ENCODE measurements at places on chromosomes 1 and 21. TPM values are rescaled to one million over a fixed set of nuclear protein-coding genes. Genes with fewer than 3 reads are reported as not detected.

The FOXD3 gene
- total RNA-seq, result not detected

The PWP2 gene
- total RNA-seq, result 17.6 TPM

The ACTL8 gene
- total RNA-seq, result not detected

DNA sequence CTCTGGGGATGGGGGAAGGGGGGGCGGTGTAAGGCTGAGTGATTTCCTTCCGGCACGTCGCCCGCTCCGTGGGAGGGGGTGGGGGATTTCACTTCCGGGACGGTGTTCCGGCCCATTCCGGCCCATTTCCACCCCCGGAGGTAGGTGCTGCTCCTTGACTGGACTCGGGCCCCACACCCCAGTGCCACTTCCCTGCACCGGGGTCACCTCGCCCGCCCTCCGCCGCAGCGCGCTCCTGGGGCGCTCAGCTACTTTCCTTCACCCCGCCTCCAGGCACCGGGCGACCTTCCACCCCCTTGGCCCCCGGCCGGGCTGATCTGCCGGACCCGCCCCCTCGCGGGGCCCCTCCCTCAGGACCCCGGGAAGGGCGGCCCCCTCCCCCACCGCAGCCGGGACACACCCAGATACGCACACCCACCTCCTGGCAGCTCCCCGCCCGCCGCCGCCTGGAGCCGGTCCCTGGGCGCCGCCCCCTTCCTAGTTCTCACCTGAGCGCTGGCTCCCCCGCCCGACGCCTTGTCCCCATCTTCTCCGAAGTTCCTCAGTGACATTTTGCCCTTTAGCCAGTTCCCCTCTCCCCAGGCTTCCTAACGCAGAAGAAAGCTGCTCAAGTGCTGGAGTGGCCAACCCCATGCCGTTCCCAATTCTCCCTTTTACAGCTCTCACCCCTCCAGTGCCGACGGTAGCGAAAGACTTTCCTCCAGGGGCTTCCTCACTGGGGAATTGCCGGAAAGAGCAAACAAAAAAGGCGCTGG is at the start of gene ZBTB37:
TSS of gene ZBTB37 (plus strand) at position 115 of the 755 bp plus-strand sequence. CDS start 1,846 bp downstream, outside the sequence.
- peaks cover 34% of the 10 kb centered on the region for H3K36me3 ChIP-seq
- no peaks in the 10 kb centered on the region for H3K27me3 ChIP-seq
- H3K27ac ChIP-seq, result peak within 1 kb of the TSS; percentile 98
- H3K4me3 ChIP-seq, result peak within 1 kb of the TSS; percentile 94
- peak; percentile 84 for DNase-seq
- peaks cover 78% of the 10 kb centered on the region for H3K4me1 ChIP-seq

DNA sequence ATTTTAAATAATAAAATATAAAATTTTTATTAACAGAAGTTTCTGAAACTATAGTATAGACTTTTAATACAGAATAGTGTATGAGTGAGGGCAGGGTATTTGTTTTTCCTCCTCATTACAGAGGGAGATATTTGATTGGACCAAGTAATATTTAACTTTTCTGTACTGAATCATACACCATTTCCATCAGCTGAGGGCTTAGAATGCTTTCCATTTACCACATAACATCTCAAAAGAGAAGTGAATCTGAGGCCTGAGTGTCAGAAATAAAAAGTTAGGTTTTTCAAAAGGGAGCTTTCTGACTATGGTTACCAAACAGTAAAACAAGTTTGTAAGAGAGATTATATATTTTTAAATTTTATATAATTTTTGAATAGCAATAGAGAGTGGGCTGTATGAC is 29.5 kb downstream of the TLCD4 start:
- no peak for DNase-seq
- H3K4me3 ChIP-seq, result no peak overlapping the region
- no peaks in the 10 kb centered on the region for H3K36me3 ChIP-seq
- H3K27ac ChIP-seq, result no peak overlapping the region
- H3K27me3 ChIP-seq, result peaks cover 4% of the 10 kb centered on the region
- H3K4me1 ChIP-seq, result no peaks in the 10 kb centered on the region

GRCh38 chr1:44511769-44512168 is 106.7 kb downstream of the RNF220 start:
- no peaks in the 10 kb centered on the region for H3K4me1 ChIP-seq
- H3K4me3 ChIP-seq, result no peak overlapping the region
- no peak for DNase-seq
- H3K36me3 ChIP-seq, result no peaks in the 10 kb centered on the region

GRCh38 chr1:214566158-214567104 is 15.0 kb upstream of the PTPN14 start:
- H3K27ac ChIP-seq, result no peak overlapping the region
- peaks cover 8% of the 10 kb centered on the region for H3K27me3 ChIP-seq
- H3K4me3 ChIP-seq, result no peak overlapping the region
- DNase-seq, result no peak
- no peaks in the 10 kb centered on the region for H3K36me3 ChIP-seq

DNA sequence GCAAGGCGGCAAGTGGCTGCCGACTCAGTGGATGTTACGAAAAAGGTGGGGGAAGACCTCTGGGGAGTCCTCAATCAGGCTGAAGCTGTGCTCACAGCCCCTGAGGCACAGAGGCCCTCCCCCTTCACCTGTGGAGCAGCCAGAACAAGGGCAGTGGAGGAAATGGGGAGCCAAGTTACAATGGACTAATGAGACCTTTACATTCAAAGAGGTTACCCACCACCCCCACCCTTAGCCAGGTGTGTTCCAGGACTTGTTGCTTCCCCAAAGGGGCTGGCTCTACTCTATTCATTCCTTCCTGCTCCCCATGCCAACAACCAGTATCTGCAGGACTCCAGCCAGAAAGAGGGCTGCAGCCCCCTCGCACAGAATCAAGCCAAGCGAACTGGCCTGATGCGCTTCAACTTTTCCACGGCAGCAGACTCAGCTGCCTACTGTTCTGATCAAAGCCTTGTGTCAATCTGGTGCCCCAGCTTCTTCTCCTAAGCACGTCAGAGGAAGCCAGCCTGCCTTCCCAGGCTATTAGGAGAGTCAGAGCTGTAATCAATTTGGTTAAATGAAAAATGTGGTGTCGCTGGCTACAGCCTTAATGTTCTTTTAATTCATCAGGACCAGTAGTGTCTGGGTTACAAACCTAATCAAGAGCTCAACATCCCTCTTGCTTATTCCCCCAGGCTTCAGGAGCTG is 1.8 kb upstream of the SYT2 start:
- H3K36me3 ChIP-seq, result no peaks in the 10 kb centered on the region
- H3K4me1 ChIP-seq, result peaks cover 4% of the 10 kb centered on the region
- DNase-seq, result no peak
- H3K27ac ChIP-seq, result no peak overlapping the region

DNA sequence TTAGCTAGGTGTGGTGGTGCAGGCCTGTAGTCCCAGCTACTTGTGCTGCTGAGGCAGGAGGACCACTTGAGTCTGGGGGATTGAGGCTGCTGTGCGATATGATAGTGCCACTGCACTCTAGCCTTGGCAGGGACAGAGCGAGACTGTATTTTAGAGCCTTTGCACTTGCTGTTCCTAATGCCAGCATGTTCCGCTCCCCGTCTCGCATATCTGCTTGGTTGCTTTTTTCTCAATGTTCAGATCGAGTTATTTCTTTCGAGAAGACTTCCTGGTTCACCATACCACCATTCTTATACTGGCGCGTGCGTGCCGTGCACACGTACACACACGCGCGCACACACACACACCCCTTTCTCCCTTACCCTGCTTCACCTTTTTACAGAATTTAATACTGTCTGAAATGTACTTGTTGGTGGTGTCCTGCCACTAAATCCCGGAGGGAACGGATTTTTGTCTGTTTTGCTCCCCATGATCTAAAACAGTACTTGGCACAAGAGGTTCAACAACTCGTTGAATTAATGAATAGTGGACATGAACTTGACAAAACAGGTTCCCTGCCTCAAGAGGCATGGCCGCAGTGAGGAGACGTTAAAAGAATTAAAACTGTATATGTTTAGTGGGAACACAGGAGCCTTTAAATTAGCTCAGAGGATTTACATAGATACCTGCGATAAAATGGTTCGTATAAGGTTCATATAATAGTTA is 1.1 kb upstream of the RPRD2 start:
- DNase-seq, result peak; percentile 42
- H3K4me3 ChIP-seq, result peak overlapping the region; percentile 97
- no peaks in the 10 kb centered on the region for H3K36me3 ChIP-seq
- peak overlapping the region; percentile 97 for H3K27ac ChIP-seq
- H3K27me3 ChIP-seq, result no peaks in the 10 kb centered on the region

DNA sequence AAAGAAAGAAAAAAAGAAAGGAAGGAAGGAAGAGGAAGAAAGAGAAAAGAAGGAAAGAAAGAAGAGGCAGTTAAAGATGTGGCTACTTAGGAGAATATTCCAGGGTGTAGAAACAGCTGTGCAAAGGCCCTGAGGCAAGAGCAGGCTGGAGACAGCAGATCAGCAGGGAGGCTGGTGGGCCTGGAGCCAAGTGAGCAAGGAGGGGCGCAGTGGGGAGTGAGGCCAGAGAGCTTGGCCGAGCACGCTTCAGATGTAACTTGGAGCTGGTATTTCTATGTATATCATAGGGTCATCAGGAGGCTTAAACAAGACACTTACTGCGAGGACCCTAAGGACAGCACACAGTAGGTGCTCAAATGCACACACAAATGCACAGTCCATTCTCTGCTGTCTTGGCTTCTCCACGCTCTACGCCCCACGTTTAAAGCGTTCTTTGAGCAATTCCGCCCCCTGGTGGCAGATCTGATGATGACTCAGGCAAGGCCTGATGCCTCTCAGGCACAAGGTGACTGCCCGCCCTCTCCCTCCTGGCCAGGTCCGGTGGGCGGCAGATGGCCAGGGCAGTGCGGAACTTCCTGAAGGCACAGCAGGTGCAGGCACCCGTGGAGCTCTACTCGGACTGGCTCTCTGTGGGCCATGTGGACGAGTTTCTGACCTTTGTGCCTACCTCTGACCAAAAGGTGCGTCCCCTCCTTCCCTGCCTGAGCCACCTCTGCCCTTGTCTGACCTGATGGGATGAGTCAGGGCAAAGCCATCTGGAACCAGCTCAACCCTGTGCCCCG is 11.9 kb upstream of the PADI3 start:
- no peaks in the 10 kb centered on the region for H3K36me3 ChIP-seq
- no peak overlapping the region for H3K27ac ChIP-seq
- no peak overlapping the region for H3K4me3 ChIP-seq
- no peaks in the 10 kb centered on the region for H3K4me1 ChIP-seq
- H3K27me3 ChIP-seq, result no peaks in the 10 kb centered on the region

GRCh38 chr1:108097018-108097417 is 103.1 kb downstream of the SLC25A24 start:
- no peak overlapping the region for H3K4me3 ChIP-seq
- peaks cover 2% of the 10 kb centered on the region for H3K27me3 ChIP-seq
- no peaks in the 10 kb centered on the region for H3K36me3 ChIP-seq
- no peak overlapping the region for H3K27ac ChIP-seq
- no peaks in the 10 kb centered on the region for H3K4me1 ChIP-seq

DNA sequence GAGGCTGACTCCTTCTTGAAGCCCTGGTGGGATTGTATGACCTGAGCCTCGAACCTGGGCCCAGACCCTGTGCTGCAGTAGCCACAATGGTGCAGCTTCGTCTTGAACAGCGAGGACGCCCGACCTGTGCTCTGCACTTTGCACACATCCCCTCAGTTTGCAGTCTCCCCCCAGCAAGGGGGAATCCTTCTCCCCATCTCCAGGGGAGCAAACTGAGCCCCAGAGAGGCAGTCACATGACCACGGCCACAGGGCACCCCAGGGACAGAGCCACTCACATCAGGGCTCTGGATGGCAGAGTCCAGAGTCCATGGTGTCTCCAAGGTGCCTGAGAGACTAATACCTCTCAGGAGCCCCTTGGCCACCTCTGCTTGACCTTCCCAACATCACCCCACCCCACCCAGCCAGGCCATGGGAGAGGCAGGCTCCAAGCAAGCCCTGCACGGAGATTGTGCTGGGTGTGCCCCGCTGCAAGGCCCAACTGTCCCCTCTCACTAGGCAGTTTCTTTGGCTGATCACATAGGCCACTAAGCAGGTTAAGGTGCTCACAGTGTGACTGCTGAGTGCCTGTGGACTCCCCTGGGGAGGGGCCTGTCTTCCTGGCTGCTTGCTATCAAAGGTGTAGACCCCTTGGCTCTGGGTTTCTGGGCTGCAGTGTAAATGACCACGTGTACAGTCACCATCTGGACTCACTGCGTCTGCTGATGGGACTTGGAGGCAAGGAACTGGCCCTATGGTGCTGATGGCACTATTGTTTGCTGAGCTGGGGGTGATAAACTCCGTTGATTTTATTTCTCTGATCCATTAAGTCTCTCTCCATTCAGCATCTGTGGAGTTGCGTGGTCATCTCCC is 398.1 kb downstream of the MATN1 start:
- H3K27me3 ChIP-seq, result no peaks in the 10 kb centered on the region
- H3K4me3 ChIP-seq, result no peak overlapping the region
- no peak overlapping the region for H3K27ac ChIP-seq
- H3K4me1 ChIP-seq, result no peaks in the 10 kb centered on the region

GRCh38 chr1:156845055-156845952 is 13.6 kb downstream of the INSRR start:
- peak; percentile 42 for DNase-seq
- no peaks in the 10 kb centered on the region for H3K36me3 ChIP-seq
- peaks cover 21% of the 10 kb centered on the region for H3K27me3 ChIP-seq
- H3K4me1 ChIP-seq, result peaks cover 19% of the 10 kb centered on the region
- no peak overlapping the region for H3K4me3 ChIP-seq

- no peak overlapping the region for H3K4me3 ChIP-seq
- H3K36me3 ChIP-seq, result peaks cover 20% of the 10 kb centered on the region
- peaks cover 25% of the 10 kb centered on the region for H3K4me1 ChIP-seq
- no peaks in the 10 kb centered on the region for H3K27me3 ChIP-seq
- no peak overlapping the region for H3K27ac ChIP-seq
Observed at GRCh38 chr1:26797627-26798026, 9.9 kb downstream of the PIGV start.

DNA sequence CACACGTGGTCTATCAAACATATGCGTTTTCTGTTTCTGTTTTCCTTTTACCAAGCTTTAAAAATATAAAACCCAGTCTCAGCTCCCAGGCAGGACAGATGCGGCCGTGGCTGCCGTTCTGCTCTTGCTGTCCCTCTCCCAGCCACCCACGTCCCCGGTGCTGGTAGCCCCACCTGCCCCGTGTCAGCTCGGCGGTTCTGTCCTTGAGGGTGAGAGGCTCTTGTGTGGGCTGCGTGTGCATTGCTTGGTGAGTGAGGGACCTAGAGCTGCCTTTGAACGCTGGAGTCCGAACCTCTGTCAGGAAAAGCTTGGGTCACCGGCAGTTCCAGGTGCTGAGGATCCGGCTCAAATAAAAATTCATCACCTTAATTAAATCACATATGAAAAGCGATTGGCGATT is 4.4 kb downstream of the RER1 start:
- peaks cover 63% of the 10 kb centered on the region for H3K36me3 ChIP-seq
- H3K4me3 ChIP-seq, result no peak overlapping the region
- peaks cover 25% of the 10 kb centered on the region for H3K4me1 ChIP-seq
- H3K27me3 ChIP-seq, result no peaks in the 10 kb centered on the region
- no peak overlapping the region for H3K27ac ChIP-seq
- DNase-seq, result no peak

- no peak for DNase-seq
- peaks cover 3% of the 10 kb centered on the region for H3K27me3 ChIP-seq
- H3K4me3 ChIP-seq, result no peak overlapping the region
- no peaks in the 10 kb centered on the region for H3K36me3 ChIP-seq
Observed at GRCh38 chr1:36583980-36584782, 101.5 kb upstream of the CSF3R start.

DNA sequence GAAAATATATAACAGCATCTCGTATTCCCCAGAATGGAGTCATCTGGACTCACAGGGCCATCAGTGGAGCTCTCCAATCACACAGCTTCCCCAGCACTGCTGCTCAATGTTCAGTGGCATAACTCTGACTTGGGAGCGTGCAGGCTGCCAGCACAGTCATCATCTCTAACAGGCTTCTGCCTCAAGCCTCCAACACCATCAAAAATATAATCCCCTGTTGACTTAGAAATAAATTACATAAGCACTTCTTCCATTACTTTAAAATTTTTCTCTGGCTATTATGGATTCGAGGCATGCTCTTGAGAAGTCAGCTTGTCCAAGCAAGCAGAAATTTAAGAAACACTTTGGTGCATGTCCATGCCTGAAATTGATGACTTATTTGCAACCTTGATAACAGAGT is 6.2 kb downstream of the DUSP23 start:
- no peak overlapping the region for H3K4me3 ChIP-seq
- H3K27me3 ChIP-seq, result no peaks in the 10 kb centered on the region
- no peaks in the 10 kb centered on the region for H3K4me1 ChIP-seq
- no peak for DNase-seq
- no peaks in the 10 kb centered on the region for H3K36me3 ChIP-seq
